NCI-H2081 treated with DMSO at 0.1 percent for 48 hours (cell line): ENCODE measurements at places on chromosomes 2 and 18.

GRCh38 chr2:195572895-195573683 is 83.9 kb upstream of the SLC39A10 start:
- DNase-seq, result no peak

DNA sequence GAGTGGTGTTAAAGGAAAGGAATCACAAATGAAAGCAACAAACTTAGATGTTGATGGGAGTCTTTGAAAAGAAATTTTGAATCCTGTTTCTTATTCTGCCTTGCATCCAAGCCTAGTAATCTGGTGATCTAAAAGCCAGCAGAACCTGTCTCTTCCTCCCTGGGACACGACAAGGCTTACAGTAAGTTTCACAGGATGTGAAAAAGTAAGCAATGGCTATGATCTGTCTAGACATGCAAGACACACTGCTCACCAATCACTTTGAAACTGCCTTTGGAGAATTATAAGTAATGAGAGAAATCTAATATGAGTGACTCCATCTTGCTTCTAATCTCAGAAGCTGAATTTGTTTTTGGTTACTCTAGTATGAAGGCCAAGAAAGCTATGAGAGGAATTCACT is 103.7 kb downstream of the KCNH7 start:
- DNase-seq, result no peak

GRCh38 chr2:216155954-216156353 is 46.8 kb downstream of the XRCC5 start:
- no peak for DNase-seq

- DNase-seq, result no peak
Observed at GRCh38 chr2:201441409-201441808, 9.8 kb downstream of the TRAK2 start.

DNA sequence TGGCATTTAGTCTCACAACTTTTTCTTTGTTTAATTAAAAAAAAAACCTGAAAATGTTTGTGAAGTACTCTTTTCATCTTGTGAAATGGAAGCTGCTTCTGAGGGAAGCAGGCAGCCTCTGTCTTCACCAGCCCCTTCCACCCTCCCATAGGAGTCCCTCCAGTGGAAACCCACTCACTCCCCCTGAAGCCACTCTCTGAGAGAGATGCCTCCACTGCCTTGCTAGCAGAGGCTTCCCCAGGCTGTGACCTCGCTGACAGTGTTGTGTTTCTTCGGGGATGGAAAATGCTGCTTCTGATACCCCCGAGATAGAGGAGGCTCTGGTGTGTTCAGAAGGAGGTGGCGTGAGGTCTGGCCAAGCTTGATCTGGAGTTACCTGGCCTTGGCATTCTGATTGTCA is 59.9 kb downstream of the SH3RF3 start:
- DNase-seq, result no peak

- no peak for DNase-seq
Observed at GRCh38 chr2:101781326-101781725, 83.8 kb downstream of the MAP4K4 start.

- no peak for DNase-seq
Observed at GRCh38 chr2:144162652-144163051, 357.3 kb downstream of the ZEB2 start.

GRCh38 chr2:160241251-160242137 is 41.4 kb upstream of the ITGB6 start:
- no peak for DNase-seq

GRCh38 chr2:201768918-201769317 is 11.8 kb downstream of the ALS2 start:
- no peak for DNase-seq

- DNase-seq, result no peak
Observed at GRCh38 chr2:55019526-55020258, 30.6 kb downstream of the RTN4 start.
